ENCODE measurements at places on chromosomes 4 and X.
A peak's percentile ranks its signal among the peaks of the same experiment; 100 is the strongest.

DNA sequence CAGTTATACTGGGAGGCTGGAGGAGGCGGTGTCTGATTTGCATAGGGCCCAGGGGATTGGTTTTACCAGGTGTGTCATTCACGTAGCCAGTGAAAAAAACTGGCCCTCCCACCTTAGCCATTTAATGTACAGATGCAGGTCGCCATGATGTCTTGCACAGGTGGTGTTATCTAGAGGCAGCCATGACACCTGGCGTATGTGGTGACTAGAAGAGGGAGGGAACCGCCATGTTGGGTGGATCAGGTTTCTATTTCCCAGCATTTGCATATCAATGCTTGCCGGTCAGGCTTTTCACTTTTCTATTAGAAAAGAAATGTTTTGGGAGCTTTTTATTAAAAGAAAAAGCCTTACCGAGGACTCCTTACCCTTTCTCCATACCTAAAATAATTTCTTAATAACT is 523.4 kb downstream of the ADGRL3 start:
- no peak for DNase-seq

DNA sequence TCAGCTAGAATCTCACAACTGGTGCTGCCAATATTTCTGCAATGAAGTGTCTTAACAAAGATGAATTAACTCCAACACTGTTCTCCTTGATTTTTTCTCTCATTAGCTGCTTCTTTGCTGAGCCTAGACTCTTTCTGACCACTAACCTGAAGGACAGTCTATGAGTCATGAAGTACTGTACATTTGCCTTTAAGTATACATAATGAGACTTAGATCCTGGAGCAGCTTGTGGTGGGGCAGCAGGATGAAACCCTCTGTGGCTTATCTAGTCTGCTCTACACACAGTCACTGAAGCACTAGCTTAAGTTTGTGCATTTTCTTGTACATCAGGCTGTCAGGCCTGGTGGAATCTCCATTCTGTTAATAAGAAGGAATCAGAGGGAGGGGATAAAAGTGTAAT is 307.4 kb upstream of the SMIM31 start:
- DNase-seq = no peak

GRCh38 chrX:23548164-23548563 is 119.1 kb upstream of the PRDX4 start:
- no peak for DNase-seq

- DNase-seq = no peak
These were observed 213.4 kb downstream of the IL15 start for GRCh38 chr4:141849778-141850177.

- no peak for DNase-seq
These were observed 90.4 kb upstream of the PCDH10 start for GRCh38 chr4:133058701-133059100.

DNA sequence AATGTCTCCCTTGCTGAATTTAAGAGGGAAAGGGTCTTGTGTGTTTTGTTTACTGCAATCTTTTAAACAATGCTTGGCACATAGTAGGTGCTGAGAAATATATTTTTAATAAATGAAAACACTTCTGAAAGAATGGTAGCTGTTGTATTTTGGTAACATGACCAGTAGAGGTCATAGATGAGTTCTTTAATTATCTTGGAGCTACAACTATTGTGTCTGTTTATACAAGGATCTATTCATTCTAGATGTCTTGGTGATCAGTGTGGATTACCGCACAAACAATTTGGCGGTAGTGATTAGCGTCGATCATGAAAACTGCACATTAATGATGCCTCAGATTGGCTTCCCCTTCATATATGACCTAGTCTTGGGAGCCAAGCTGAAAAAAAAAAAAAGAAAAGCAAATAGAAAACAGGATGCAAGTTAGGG is 21.4 kb upstream of the SCRG1 start:
- DNase-seq = peak; percentile 37

DNA sequence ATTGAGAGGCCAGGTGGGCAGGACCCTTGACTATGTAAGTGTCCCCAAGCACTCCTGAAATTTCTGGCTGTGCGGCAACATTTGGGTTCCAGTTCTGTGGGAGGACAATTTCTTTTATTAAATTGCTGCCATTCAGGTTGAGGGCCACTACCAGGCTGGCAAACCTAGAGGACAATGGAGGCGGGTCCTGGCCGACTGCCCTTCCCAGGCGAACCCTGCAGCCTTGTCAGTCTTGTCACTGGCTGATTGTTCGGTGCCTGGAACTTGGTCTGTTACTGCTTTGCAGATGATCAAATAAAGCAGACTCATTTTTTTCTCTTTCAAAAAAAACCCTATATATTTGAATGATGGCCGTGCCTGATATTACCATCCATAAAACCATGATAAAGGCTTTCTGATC is 6.6 kb upstream of the TMEM128 start:
- no peak for DNase-seq

GRCh38 chrX:39577985-39578869 is 519.5 kb downstream of the BCOR start:
- no peak for DNase-seq

- peak; percentile 8 for DNase-seq
These were observed 260.4 kb downstream of the PDGFC start for GRCh38 chr4:156711193-156711590.

DNA sequence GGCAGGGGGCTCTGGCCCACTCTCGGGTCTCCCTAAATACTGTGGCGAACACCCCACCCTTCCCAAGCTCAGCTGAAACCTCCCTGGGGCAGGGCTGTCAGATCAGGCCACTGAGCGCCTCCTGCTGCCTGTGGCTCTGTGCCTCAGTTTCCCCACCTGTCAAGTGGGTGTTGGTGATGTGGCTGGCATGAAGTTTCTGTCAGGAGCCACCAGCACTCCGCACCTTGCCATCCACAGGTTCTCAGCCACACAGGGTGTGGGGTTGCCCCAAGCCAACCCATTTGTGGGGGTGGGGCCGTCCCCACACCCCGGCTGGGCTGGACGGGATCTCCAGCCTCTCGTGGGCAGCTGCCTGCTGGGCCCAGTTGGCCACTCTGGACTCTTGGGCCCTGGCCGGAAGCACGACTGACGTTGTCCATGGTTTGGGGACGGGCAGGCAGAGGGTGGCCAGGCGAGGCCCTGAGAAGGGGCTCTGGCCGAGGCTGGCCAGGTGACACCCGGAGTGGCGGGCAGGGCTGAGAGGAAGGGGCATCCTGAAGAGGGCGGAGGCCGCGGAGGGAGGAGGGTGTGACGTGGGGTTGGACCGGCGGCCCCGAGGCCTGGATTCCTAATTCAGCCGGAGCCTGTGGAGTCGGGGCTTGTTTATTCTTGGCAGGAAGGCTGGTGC is 5.5 kb upstream of the FGFR3 start:
- DNase-seq = no peak

- no peak for DNase-seq
These were observed 147.5 kb upstream of the ANK2 start for GRCh38 chr4:112901962-112902411.

DNA sequence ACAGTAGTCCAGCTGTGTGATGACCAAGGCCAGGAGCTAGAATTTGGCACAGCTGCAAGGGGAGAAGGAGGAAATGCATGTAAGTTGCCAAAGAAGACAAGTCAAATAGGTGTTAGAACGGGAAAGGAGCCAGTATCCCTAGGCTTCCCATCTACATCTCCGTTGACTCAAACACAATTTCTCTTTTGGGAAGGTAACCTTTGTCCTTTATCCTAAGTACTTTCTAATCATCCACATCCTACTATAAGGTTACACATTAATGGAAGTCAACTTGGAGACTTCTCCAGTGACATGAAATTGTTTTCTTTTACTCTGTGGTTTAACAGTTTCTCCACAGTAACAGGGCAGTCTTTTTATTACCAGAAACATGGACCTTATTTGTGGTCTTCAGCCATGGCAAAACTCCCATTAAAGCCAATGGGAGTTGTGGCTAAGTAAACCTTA is 620.0 kb downstream of the ANKRD50 start:
- DNase-seq = no peak

GRCh38 chr4:143089847-143090246 is 94.9 kb upstream of the USP38 start:
- DNase-seq = no peak

DNA sequence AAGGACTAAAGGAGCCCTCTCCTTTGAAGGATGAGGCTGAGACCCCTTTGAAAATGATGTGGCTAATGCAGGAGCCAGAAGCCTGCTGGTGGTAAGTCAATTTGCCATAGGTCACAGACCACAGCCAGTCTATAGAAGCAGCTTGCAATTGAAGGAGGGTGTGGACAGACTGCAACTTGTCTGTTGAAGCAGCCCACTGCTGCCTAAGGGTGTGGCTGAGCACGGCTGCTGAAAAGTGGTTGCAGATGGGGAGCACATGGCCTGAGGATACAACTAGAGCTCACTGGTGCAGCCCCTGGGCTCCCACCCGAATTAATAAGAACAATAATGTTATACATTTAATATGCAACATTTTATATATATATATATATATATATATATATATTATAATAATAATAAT is 11.4 kb upstream of the EXOC1L start:
- DNase-seq = no peak

DNA sequence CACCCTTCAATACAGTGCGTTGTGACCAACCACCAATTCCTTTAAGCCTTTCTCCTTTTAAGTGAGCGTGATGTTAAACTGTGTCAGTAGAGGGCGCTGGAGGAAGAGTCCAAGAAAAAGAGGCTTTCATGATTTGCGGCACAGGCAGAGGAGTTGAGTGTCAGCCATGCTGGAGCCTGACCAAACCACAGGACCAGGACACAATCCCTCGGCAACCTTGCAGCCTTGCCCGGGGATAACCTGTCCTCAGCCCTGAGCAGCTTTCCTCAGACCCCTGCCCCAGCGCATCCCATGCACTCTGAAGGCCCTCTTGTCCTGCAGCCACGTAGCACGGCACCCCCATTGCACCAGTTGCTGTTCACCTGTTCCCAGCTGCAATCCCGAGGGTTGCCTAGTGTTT is 53.5 kb upstream of the SMIM31 start:
- DNase-seq = peak; percentile 11

- DNase-seq = no peak
These were observed 13.6 kb downstream of the PPA2 start for GRCh38 chr4:105460306-105460705.

GRCh38 chrX:97402333-97402732 is 518.6 kb downstream of the RPA4 start:
- no peak for DNase-seq

- DNase-seq = no peak
These were observed 53.7 kb downstream of the ZFX start for GRCh38 chrX:24203072-24203808.

- DNase-seq = no peak
These were observed 20.2 kb downstream of the GPAT3 start for GRCh38 chr4:83556006-83556707.
